ENCODE measurements at places on chromosomes 11 and 22.

- DNase-seq = no peak
These were observed 2413.8 kb upstream of the RAG2 start for GRCh38 chr11:39011797-39012196.

DNA sequence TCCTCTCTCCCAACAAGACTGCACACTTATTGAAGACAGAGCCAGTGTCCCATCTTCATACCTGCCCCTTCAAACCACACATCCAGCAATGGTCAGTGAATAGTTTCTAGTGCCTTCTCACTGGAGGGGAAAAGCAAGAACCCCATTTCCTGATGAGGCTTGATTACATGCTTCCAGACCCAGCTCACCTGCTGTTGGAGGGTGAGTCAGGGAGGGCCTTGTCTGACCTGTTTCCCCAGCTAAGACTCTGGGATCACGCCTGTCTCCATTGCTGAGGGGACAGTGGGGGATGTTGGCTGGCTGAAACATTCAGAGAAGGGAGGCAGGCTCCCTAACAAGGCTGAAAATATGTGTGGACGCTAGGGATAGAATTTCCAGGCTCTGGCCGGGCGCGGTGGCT, 27.5 kb upstream of the ZDHHC13 start:
- DNase-seq = no peak

GRCh38 chr11:68843703-68844312, 2.1 kb upstream of the CPT1A start:
- no peak for DNase-seq

- no peak for DNase-seq
These were observed 104.0 kb downstream of the MSANTD4 start for GRCh38 chr11:105918039-105918438.

DNA sequence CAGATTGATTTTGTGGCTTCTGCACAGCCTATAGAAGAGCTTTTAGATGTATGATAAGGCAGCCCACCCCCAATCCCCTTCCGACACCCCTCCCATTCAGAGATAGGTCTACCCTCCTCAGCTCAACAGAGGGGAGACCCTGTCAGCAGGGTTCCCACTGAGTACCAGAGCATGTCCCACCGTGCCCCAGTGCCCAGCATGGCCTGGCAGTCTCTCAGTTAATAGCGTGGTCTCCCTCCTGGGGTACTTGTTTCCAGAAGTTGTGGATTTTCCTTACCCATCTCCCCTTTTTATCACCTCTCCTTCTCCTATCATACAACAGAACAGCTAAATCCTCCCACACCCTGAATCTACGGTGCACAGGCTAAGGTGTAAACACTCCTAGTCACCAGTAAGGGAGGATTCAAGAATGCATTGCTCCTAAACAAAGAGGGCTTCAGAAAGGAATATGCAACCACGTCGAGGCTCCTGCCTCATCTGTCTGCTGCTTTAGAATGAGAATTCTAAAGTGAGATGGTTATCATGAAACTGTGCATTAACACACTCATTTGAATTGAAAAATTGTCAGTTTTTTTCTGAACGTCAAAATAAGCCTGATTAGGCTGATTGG, 6.7 kb downstream of the PLAAT2 start:
- no peak for DNase-seq

- no peak for DNase-seq
These were observed 26.3 kb downstream of the MEI1 start for GRCh38 chr22:41725510-41726110.

GRCh38 chr11:46277313-46277621, 195 bp upstream of the CREB3L1 start:
- DNase-seq = no peak

DNA sequence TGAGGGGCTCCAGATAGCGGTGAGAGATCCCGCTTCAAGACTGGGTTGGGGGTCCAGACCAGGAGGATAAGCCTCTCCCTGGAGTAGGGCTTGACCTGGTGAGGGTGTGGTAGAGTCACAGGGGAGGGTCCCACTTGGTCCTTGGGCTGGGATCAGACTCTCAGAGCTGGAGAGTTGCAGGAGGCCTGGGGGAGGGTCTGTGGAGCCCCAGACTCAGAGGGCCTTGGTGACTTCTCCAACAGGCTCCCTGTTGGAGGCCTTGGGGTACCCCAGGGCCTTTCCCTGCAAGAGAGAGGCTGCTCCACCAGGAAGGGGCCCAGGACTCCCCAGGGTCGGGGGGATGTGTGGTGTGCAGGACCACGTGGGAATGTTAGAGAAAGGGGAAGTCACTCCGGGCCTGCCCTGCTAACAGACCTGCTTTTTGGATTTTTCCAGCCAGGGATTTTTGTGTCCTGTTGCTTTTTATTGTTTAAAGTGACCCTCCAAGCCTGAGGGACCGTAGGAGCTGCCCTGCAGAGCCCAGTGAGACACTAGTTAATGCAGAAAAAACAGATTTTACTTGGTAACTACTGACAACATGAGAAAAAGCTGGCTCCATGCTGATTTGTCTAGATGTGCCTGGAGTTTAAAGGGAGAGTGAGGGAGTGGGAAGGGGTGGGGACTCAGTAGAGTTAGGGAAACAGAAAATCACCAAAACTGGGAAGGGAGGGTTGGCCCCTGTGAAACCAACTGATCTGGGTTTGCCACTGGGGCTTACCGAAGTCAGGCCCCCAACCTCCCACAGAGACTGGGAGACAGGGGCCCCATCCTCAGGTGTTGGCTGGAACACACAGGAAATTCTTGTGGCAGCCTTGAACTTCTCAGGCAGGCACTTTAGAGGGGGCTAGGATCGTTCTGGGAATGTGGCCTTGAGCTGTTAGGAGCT, 801 bp upstream of the TXNRD2 start:
- DNase-seq = no peak

GRCh38 chr22:47599753-47600152, 837.3 kb downstream of the TBC1D22A start:
- DNase-seq = no peak

- DNase-seq = no peak
These were observed 6.5 kb downstream of the PDE3B start for GRCh38 chr11:14650064-14650463.

- no peak for DNase-seq
These were observed 323.6 kb upstream of the SYN3 start for GRCh38 chr22:33381531-33382406.

GRCh38 chr11:34387653-34388052, 29.8 kb upstream of the ABTB2 start:
- DNase-seq = no peak

- DNase-seq = no peak
These were observed 78.7 kb upstream of the GRAMD1B start for GRCh38 chr11:123351375-123351774.

DNA sequence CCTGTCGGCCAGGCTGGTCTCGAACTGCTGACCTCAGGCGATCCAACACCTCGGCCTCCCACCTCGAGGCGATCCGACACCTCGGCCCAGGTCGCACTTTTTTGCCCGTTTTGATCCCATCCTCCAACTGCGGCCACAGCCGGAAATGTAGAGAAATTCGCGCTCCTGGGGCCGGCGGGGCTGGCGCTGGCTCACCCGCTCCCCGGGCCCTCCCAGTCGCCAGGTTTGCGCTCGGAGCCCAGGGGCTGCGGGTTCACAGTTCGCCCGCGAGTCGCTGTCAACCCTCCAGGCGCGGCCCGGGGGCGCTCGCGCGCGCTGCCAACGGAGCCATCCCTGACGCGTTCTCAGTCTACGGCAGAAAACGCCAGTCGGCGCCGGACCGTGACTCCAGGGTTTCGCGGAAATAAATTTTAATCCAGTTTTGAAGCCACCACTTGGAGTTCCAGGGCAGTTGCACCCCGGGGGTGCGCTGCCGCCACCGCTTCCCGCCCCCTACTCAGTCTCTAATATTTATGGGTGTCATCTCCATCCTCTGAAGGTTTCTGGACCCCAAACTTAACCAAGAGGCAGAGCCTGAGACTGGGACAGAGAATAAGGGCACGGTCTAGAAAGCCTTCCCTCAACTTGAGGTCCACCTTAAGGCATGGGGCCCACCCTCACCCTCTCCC, 1.5 kb upstream of the KLHDC7B start:
- DNase-seq = no peak

DNA sequence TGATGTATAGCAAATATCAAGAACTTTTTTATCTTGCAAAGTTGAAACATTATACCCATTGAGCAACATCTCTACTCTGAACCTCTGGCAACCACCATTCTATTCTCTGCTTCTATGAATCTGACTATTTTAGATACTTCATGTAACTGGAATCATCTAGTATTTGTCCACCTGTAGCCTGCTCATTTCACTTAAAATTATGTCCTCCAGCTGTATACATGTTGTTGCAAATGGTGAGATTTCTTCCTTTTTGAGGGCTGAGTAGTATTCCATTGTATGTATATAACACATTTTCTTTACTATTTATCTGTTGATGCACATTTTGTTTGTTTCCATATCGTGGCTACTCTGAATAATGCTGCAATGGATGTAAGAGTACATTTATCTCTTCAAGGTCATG, 476.3 kb upstream of the LRRC4C start:
- DNase-seq = no peak

DNA sequence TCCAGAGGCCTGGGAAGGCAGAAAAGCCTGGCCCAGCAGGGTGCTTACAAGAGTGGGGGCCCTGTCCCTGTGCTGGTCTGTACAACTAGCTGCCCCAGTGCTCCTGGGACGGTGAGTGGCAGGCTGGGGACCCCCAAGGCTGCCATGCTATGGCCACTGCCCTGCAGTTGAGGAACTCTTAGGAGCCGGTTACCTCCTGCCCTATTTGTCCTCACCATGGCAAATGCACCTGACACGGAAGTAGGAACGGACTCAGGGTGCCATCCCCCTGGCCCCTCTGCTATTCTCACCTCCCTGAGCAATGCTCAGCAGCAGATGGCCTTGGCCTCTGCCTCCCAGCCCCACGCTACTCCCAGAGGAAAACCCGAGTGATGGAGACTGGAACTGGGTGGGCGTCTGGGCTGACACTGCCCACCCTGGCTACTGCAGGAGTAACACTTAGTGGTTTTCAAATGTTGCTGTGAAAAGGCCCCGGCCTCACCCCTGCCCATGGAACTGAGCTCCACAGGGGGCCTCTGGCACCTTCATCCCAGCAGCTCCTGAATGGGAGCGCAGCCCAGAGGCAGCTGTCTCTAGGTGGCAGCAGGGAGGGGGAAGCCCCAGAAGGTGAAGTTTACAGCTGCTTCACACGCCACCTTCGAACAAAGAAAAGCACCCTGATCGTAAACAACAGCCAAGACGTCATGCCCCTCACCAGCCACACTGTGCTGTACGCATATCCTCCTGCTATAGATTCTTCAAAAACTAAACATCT, 105.3 kb downstream of the CTTN start:
- no peak for DNase-seq

DNA sequence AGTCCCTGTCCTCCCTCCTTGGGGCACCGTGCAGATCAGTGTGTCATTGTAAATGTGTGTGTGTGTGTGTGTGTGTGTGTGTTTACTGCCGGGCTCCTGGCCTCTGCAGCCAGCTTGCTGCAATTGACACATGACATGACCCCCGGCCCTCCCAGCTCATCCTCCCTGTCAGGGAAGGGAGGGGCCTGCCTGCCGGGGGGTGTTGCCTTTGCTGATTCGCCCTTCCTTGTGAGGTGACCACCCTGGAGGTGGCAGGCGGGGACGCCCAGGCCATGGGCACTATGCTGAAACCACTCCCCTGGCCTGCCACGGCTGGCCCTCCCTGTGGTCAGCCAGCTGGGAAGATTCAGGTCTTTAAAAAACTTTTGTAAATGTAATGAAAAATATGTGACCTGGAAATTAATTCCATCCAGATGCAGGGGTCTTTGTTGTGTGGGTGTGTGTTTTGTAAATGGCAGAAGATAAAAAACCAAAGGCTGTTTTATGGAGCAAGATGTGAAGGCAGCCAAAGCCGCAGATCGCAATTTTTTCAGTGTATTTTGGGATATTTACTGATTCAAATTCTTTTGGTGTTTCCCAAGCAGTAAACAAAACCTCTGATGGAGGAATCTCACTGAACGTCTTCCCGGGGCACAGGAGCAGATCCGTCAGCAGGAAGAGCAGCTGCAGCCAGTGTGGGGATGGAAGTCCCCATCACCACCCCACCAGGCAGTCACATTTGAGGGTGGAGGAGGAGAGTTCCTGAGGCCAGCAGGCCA, 23.2 kb downstream of the SHISAL1 start:
- DNase-seq = no peak
